ENCODE measurements at places on chromosomes 3 and 15.

GRCh38 chr3:61649381-61650170 lies 88.2 kb downstream of the PTPRG start:
- DNase-seq: no peak

- DNase-seq: no peak
Measured at GRCh38 chr3:55629432-55629831, 142.3 kb upstream of the WNT5A start.

GRCh38 chr15:44536302-44536961 lies 515 bp upstream of the EIF3J start:
- DNase-seq: no peak

DNA sequence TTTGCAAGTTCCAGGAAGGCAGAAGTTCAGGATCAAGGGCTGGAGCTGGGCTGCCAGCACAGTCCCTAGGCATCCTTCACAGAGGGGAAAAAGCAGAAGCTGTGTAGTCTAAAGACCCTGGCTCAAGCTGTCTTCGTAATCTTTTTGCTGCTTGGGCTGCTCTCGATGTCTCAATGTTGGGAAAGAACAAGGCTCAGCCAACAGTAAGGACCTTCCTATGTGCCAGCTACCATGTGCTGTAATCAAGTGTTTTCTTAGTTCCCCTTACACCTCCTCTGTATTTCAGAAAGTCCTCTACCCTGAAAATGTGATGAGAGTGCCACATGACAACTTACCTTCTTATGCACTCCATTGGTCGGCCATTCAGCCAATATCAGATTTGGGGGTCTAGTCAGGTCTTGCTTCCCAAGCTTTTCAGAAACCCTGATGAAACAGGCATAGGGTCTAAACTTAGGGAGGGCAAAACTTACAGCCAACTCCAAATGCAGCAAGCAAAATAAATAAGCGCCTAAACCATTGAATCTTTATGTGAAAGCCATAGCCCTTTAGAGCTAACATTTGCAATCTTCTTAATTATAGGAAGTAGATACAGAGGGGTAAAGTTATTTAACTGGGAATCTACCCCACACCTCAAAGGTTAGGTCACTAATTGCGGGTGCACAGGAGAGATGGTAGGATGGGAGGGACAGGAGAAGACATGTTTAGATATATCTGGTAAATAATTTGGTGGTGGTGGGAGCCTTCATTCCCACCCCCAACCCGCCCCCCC lies 1.2 kb upstream of the EDEM1 start:
- no peak for DNase-seq

- DNase-seq: no peak
Measured at GRCh38 chr3:61828880-61829721, 267.7 kb downstream of the PTPRG start.

GRCh38 chr3:145820170-145820569 lies 340.8 kb downstream of the PLOD2 start:
- DNase-seq: no peak

- no peak for DNase-seq
Measured at GRCh38 chr15:74269362-74270035, 33.4 kb downstream of the CCDC33 start.
